ENCODE measurements at places on chromosomes 12 and 14.

- DNase-seq = no peak
Observed at GRCh38 chr12:13428538-13429265, 232.2 kb downstream of the EMP1 start.

DNA sequence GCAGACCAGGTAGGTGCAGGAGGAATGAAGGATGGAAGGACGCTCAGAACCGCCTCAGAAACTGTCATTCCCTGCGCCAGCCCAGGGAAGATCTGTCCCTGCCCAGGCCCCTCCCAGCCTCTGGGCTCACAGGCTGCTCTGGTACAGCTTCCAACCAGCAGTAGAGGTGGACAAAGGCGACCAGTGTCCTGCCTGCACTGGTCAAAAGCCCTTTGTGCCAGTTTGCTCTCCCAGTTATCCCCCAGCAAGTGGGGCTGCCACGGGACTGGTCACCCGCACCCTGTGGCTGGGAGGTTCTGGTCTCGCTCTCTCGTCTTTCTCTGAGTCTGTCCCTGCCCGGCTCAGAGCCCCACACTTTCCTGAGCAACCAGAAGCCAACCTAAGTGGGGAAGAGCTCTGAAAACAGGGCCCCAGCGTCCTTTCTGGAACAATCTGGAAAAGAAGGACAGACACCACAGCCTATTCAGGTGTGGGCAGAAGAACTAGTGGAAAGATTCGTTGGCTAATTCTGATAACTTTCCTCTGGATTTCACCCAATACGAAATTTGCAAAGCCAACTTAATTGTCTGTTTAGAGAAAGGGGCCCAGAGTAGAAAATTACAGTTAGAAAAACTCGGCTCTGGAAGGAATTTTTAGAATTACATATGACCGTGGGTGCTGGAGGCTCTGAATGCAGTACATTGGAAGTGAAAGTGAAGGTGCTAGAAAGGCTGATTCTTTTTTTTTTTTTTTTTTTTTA, 21.7 kb downstream of the SNRNP35 start:
- no peak for DNase-seq

DNA sequence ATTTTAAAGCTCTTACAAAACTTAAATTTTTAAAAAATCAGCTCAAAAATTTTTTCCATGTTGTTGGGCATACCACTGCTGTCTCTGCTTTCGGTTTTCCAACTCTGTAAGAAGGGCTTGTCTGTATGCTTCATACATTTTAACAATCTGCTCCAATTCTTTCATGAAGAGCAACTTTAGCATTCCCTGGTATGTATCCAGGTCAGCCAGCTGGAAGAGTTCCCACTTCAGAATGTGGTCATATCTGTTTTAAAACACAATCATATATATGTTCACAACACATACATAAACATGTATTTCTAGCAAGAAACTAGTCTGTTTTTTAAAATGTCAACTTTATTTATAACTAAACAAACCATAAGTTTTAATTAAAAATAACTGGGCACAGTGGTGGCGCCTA, 33.0 kb downstream of the SAV1 start:
- no peak for DNase-seq

DNA sequence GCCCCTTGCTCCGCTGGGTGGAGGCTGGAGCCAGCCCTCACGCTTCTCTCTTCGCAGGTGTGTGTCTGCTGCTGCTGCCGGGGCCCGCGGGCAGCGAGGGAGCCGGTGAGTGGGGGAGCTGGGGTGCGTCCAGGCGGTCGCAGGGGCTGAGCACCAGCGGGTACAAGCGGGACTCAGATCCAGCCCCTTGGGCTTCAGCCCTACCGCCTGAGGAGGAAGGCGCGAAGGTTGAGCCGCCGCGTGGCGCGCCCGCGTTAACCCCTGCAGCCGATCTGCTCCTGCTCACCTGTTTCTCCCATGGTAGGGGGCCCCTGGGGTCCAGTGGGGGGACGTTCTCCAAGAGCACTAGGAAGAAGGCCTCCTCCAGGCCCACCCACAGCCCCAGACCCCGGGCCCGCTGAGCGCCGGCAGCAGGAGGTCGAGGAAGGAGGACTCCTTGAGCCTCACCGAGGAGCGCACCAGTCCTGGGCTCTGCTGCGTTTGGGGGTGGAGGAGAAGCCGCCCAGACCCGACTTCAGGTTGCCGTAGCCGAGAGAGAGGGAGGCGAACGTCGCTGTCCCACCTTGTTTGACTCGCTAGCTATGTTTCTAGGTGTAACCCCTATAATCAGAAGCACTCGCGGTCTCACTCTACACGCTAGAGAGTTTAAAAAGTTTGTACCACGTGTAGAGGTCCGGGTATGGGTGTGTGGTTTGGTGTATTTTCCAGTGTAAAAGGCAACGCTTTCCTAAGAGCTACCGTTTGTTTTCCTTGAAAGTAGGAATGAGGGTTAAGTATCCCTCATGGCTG, 834 bp downstream of the COCH start:
- no peak for DNase-seq

Data from HCEC 1CT (cell line).